ENCODE measurements at places on chromosomes 3 and 15.

DNA sequence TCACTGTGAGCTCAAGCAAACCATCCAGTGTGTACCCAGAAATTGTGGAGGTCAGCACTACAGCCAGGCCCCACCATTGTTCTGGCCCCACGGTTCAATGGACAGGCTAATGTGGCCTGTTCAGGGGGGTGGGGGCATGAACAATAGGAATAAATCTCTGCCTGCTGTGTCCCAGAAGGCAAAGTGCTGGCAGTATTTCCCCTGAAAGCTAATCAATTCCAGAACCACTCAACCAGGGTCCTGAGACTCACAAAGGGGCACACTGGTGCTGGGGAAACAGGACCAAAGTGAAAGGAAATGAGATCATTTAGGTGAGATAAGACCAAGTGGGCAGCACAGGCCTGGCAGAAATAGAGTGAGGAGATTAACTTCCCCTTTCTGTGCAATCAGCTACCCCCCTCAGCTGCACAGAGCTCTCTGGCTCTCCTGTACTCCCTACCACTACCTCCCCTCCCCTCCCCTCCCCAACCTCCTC is 11.5 kb downstream of the CRYGS start:
- DNase-seq, result no peak

DNA sequence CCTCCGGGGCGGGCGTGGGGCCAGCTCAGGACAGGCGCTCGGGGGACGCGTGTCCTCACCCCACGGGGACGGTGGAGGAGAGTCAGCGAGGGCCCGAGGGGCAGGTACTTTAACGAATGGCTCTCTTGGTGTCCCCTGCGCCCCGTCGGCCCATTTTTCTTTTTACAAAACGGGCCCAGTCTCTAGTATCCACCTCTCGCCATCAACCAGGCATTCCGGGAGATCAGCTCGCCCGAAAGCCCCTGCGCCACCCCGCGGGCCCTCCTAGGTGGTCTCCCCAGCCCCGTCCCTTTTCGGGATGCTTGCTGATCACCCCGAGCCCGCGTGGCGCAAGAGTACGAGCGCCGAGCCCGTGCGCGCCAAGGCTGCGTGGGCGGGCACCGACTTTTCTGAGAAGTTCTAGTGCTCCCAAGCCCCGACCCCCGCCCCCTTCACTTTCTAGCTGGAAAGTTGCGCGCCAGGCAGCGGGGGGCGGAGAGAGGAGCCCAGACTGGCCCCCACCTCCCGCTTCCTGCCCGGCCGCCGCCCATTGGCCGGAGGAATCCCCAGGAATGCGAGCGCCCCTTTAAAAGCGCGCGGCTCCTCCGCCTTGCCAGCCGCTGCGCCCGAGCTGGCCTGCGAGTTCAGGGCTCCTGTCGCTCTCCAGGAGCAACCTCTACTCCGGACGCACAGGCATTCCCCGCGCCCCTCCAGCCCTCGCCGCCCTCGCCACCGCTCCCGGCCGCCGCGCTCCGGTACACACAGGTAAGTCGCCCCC is at the start of gene THBS1:
TSS of gene THBS1 (plus strand) at position 595 of the 757 bp plus-strand sequence. CDS start 779 bp downstream, outside the sequence.
- peak; percentile 37 for DNase-seq

DNA sequence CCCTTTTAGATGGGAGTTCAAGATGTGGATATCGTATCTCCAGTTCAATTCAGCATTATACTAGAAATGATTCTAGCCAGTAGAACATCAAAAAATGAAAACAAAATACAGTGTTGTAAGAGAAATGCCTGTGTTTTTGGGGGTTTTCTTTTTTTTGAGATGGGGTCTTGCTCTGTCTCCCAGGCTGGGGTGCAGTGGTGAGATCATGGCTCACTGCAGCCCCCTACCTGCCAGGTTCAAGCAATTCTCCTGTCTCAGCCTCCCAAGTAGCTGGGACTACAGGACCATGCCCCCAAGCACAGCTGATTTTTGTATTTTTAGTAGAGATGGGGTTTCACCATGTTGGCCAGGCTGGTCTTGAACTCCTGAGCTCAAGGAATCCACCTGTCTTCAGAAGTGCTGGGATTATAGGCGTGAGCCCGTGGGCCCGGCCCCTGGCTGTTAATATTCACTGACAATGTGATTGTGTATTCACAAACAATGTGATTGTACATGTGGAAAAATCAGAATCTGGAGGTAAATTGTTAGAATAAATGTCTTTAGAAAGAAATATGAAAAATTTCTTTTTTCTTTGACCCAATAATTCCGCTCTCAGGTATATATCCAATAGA is 59.0 kb downstream of the ARIH1 start:
- DNase-seq, result no peak

- DNase-seq, result no peak
Observed at GRCh38 chr15:90979582-90979981, 14.8 kb downstream of the PRC1 start.

DNA sequence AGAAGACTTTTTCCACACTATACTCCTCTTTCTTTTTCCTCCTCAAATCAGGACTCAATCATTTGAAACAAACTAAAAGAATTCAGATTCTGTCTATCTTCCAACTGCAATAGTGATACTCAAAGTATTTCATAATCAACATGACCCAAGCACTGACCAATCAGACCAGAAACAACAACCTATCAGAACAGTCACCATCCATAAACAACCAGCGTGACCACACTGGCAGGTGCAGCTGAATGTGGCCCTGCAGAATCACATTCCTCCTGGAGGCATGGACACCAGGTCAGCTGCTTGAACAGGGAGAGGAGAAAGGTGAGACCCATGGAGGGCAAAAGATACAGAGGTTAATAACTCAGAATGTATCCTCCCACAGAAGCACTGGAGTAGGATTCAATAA is 13.3 kb downstream of the HRG start:
- DNase-seq, result no peak

- no peak for DNase-seq
Observed at GRCh38 chr15:39622660-39623516, 42.0 kb downstream of the THBS1 start.

DNA sequence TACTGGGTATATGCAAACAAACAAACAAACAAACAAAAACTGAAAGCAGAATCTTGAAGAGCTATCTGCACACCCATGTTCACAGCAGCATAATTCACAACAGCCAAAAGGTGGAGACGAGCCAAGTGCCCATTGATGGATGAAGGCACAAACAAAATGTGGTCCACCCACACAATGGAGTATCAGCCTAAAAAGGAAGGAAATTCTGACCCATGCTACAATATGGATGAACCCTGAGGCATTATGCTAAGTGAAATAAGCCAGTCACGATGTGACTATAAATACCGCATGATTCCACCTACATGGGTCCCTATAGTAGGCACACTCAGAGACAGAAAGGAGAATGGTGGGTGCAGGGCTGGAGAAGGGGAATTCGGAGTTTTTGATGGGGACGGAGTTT is 24.1 kb downstream of the XPC start:
- DNase-seq, result no peak

- no peak for DNase-seq
Observed at GRCh38 chr3:121483290-121483689, 62.5 kb downstream of the POLQ start.

- no peak for DNase-seq
Observed at GRCh38 chr3:36993326-36994283, at the start of gene MLH1. Gene MLH1, plus strand, starts transcription at chr3:36993518. Its CDS starts 30 bp downstream, at chr3:36993548.

DNA sequence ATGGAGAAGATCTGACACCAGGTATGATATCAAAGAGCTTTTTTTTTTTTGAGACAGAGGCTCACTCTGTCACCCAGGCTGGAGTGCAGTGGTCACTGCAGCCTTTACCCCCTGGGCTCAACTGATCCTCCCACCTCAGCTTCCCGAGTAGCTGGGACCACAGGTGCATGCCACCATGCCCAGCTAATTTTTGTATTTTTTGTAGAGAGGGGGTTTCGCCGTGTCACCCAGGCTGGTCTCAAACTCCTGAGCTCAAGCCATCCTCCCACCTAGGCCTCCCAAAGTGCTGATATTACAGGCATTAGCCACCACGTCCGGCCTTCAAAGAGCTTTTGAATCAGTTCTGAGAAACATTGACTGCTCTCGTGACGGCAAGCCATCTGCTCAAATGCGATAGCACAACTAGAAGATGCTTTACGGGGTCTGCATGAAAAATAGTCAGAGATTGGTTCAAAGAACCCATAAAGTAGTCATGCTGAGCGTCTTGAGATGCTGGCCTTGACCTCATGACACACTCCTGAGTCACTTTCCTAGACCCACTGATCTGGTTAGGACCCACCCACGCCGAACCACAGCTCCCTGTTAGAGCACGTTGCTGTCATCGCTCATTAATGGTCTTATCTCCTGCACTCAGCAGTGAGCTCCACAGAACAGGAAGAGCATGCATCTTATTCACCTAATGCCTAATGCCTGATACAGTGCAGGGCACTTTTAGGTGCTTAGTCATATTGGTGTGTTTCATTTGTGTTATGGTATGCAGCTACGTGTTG is 57.0 kb upstream of the NR2F2 start:
- no peak for DNase-seq

- DNase-seq, result no peak
Observed at GRCh38 chr3:10480871-10481378, 24.5 kb downstream of the ATP2B2 start.

DNA sequence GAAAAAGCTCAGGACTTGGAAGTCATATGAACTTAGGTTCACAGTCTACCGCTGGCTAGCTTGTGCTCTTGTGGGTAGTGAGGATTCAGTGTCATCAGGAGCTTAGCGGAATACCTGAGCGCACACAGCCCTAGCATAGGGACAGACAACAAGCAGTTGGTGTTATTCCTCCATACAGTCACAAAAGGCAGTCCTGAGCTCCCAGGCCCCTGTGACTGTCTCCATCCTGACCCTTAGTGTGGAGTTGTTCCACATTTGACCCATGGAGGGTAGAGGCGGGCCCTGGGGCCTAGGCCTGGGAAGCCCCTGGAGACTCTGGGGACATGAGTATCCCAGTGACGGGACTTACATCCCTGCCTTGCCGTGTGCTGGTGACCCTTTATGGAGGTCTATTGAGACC is 131.5 kb upstream of the PLXNA1 start:
- DNase-seq, result no peak

GRCh38 chr15:61198722-61199121 is 30.4 kb downstream of the RORA start:
- DNase-seq, result no peak

DNA sequence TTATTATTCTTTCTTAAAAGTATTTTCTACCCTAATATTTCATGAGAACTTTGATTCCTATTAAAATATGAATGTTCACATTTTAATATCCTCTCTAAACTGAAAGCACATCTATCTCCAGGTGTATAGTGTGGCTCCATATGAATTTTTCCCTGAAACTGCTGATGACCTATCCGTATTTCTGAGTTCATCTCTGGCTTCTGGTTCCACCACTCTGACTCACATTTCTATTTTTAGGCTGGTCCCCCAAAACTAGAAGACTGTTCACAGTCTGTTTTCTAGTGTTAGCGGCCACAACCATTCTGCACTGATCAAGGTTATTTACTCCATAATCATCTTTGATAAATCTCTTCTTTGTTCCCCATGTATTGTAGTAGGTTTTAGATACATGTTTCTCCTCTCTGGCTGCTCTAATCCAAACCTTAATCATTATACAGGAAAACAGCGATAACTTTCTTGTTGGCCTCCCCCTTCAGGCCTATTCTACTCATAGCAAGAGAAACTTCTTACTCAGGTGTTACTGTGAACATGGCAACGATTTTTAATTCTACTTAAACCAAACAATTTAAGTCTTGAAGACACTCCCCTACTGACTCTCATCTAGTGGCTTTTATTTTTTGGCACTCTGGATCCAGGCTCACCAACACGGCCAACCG is 12.8 kb downstream of the ADPGK start:
- no peak for DNase-seq

- DNase-seq, result no peak
Observed at GRCh38 chr15:28918141-28918983, 32.6 kb downstream of the APBA2 start.
